ENCODE measurements at places on chromosomes 2 and 18. TPM values are rescaled to one million over a fixed set of nuclear protein-coding genes. Genes with fewer than 3 reads are reported as not detected.

The ALKAL2 gene
- total RNA-seq = 0.18 TPM

The CYP26B1 gene
- total RNA-seq = not detected

The LRP2 gene
- total RNA-seq = 0.17 TPM

The SDC1 gene
- 0.26 TPM for total RNA-seq

The SLC11A1 gene
- 0.05 TPM for total RNA-seq

The SFT2D3 gene
- 6.6 TPM for total RNA-seq

DNA sequence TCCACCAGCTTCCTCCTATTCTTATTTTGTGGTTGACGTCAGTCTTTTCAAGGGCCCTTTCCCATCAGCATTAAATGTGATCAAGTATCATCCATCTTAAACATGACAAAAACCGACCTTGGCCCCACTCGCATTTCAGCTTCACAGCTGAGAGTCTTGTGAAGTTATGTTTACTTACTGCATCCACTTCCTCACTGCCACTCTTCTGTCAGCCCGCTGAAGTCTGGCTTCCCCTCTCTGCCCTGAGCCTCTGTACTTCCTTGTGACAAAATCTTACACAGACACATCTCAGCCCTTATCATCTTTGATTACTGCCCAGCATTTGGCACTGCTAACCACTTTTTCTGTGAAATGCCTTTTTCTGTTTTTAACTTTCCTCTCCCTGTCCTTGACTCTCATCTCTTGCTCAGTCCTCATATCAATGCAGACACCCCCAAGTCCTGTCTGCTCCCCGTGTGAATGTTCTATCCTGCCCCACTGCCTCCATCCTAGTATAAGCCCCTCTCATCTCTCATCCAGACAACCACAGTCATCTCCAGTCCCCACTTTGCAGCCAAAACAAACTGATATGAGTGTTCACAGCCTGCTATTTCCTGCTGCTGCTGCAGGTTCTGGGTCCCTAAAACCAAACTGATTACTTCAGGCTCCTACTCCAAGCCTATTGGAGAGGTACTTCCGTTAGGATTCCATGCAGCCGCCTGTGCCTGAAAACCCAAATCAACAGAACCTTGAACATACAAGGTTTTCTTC is 31.4 kb downstream of the FOSL2 start:
- H3K27ac ChIP-seq = peak overlapping the region; percentile 85
- peaks cover 11% of the 10 kb centered on the region for H3K36me3 ChIP-seq
- no peak for DNase-seq

GRCh38 chr2:69437751-69438154 is 518 bp upstream of the NFU1 start:
- peaks cover 17% of the 10 kb centered on the region for H3K4me1 ChIP-seq
- DNase-seq = no peak
- H3K36me3 ChIP-seq = peaks cover 19% of the 10 kb centered on the region
- peak overlapping the region; percentile 93 for H3K4me3 ChIP-seq
- H3K27me3 ChIP-seq = no peaks in the 10 kb centered on the region

DNA sequence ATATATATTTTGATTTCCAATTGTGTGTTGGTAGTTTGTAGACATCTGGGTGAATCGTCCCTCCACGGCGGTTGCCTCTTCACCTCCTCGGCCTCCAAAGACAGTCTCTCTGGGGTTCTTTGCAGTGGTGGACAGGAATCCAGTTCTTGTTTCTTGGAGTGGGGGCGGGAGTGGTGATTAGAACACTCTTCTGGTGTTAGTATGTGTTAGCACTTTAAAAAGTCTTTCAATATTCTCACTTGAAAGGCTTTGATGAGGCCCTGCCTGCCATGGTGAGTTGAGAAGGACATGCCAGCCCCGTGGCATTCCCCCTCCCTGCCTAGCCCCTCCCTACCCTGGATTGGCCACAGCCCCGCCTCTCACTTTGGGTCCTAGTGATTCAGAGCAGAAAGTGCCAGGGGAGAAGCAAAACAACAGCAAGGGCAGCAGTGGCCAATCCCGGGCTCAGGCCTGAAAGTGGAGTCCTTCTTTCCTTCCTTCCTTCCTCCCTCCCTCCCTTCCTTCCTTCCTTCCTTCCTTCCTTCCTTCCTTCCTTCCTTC is 316.8 kb upstream of the HS6ST1 start:
- H3K36me3 ChIP-seq = no peaks in the 10 kb centered on the region
- DNase-seq = no peak
- peaks cover 35% of the 10 kb centered on the region for H3K27me3 ChIP-seq
- no peak overlapping the region for H3K4me3 ChIP-seq

DNA sequence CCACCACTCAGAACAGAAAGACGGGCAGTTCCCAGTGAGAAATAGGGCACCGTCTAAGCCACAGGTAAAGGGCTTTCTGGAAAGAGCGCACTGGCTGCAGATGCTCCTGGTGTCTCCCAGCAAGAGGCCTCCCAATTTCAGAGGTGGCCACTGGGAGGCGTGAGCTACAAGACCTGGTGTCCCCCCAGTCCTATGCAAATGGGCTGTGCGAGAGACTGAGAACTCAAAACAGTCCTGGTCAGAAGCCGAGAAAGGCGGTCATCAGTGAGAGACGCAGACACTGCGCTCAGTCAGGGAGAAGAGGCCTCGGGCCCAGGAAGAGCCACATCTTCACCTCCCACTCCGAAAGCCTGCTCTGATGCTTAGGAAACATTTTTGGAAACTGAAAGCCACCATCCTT is 179.5 kb downstream of the EIPR1 start:
- H3K36me3 ChIP-seq = peaks cover 4% of the 10 kb centered on the region
- no peak overlapping the region for H3K4me3 ChIP-seq
- peaks cover 3% of the 10 kb centered on the region for H3K4me1 ChIP-seq
- no peak for DNase-seq
- no peak overlapping the region for H3K27ac ChIP-seq

GRCh38 chr2:165868211-165868610 is 74.2 kb upstream of the GALNT3 start:
- H3K4me1 ChIP-seq = peaks cover 7% of the 10 kb centered on the region
- H3K4me3 ChIP-seq = no peak overlapping the region
- DNase-seq = no peak
- H3K36me3 ChIP-seq = peaks cover 12% of the 10 kb centered on the region

DNA sequence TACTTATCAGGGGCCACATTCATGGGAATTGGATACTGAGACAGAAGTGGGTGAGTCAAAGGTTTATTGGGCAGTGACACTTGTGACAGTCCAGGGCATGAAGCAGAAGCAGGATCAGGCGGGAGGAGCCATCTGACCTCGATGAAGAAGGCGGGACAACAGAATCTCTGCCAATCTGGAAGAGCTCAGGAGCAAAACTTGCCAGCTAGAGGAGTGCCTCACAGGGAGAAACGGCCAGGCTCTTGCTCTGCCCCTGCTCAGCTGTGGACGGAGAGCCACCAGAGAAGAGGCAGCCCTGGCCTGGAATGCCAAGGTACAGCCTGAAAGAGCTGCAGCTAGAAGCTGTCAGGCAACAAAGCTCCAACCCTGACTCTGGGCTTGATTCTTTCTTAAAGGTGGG is 16.9 kb downstream of the DAW1 start:
- no peaks in the 10 kb centered on the region for H3K4me1 ChIP-seq
- H3K36me3 ChIP-seq = no peaks in the 10 kb centered on the region
- DNase-seq = no peak
- peaks cover 6% of the 10 kb centered on the region for H3K27me3 ChIP-seq

DNA sequence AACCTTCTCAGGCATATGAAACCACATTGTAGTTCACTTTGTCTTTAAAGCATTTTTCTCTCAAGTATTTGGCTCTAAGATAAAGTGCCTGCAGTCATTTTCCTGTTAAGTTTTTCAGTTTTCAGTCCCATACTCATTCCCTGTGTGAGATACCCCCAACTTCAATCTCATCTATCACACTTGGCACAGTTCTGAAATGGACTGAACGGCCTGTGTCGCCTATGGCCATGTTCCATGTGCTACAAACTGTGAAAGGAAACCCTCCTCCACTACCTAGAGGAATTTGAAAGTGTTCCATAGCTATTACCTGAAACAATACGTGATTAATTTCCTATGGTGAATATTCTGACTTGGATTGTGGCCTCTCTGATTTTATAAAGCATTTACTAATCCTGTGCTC is 319.1 kb downstream of the CTNNA2 start:
- no peaks in the 10 kb centered on the region for H3K36me3 ChIP-seq
- DNase-seq = no peak
- H3K27ac ChIP-seq = no peak overlapping the region
- H3K4me3 ChIP-seq = no peak overlapping the region

GRCh38 chr2:33561872-33562271 is 37.2 kb downstream of the FAM98A start:
- no peak overlapping the region for H3K4me3 ChIP-seq
- no peak for DNase-seq
- H3K27me3 ChIP-seq = no peaks in the 10 kb centered on the region
- H3K4me1 ChIP-seq = no peaks in the 10 kb centered on the region

GRCh38 chr2:195392446-195393336 is 264.3 kb upstream of the SLC39A10 start:
- DNase-seq = no peak
- H3K27me3 ChIP-seq = no peaks in the 10 kb centered on the region
- no peaks in the 10 kb centered on the region for H3K4me1 ChIP-seq
- H3K27ac ChIP-seq = no peak overlapping the region
- no peak overlapping the region for H3K4me3 ChIP-seq
- peaks cover 5% of the 10 kb centered on the region for H3K36me3 ChIP-seq

DNA sequence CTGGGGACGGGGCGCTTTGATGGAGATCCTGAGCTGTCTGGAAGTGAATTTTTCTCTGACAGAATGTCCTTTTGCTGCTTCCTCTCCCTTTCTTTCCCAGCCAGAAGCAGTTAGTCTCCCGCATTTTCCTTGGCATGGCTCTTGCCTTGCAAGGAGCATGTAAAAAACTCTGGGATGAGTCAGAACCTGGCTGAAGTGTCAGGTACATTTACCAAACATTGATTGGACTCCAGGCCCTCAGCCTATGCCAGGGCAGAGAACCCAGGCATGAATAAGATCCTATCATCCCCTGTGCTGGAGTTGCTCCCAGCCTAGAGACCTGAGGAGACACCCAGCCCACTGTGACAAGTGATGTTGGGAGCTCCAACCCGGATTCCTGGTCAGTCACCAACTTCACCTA is 21.6 kb downstream of the STON1 start:
- no peak overlapping the region for H3K27ac ChIP-seq
- no peaks in the 10 kb centered on the region for H3K36me3 ChIP-seq
- no peaks in the 10 kb centered on the region for H3K4me1 ChIP-seq

GRCh38 chr2:63613391-63613901 is 24.7 kb downstream of the MDH1 start:
- no peak for DNase-seq
- H3K4me3 ChIP-seq = no peak overlapping the region
- no peaks in the 10 kb centered on the region for H3K36me3 ChIP-seq
- H3K4me1 ChIP-seq = no peaks in the 10 kb centered on the region
- peaks cover 10% of the 10 kb centered on the region for H3K27me3 ChIP-seq

- H3K27me3 ChIP-seq = no peaks in the 10 kb centered on the region
- H3K27ac ChIP-seq = no peak overlapping the region
- H3K4me1 ChIP-seq = no peaks in the 10 kb centered on the region
- no peak for DNase-seq
- no peak overlapping the region for H3K4me3 ChIP-seq
Measured at GRCh38 chr2:76973610-76974009, 548.6 kb downstream of the LRRTM4 start.

DNA sequence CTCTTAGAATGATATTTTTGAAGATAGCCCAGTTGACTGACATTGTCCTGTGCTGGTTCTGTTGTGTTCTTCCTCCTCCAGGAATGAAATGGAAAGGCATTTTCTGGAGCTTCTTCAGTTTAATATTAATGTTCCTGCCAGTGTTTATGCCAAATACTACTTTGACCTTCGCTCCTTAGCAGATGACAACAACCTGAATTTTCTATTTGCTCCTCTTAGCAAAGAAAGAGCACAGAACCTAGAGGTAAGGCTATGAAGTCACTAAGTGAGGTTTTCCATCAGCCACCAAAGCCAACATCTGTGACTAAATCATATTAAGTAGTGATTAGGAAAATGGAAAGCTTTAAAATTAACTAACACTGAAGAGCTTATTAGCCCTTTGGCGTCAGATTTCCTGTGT is 18.8 kb downstream of the FZD5 start:
- H3K4me1 ChIP-seq = no peaks in the 10 kb centered on the region
- DNase-seq = no peak

GRCh38 chr2:17966798-17967197 is 88.3 kb downstream of the KCNS3 start:
- H3K36me3 ChIP-seq = no peaks in the 10 kb centered on the region
- H3K27ac ChIP-seq = no peak overlapping the region
- DNase-seq = no peak
- no peaks in the 10 kb centered on the region for H3K27me3 ChIP-seq
- H3K4me3 ChIP-seq = no peak overlapping the region
- H3K4me1 ChIP-seq = no peaks in the 10 kb centered on the region

GRCh38 chr2:1766851-1767811 is 22.8 kb upstream of the PXDN start:
- no peak overlapping the region for H3K27ac ChIP-seq
- H3K36me3 ChIP-seq = no peaks in the 10 kb centered on the region
- H3K4me3 ChIP-seq = no peak overlapping the region
- DNase-seq = no peak
- H3K4me1 ChIP-seq = no peaks in the 10 kb centered on the region
- no peaks in the 10 kb centered on the region for H3K27me3 ChIP-seq

GRCh38 chr18:63071701-63072141 is 247.8 kb downstream of the BCL2 start:
- peak overlapping the region; percentile 59 for H3K27ac ChIP-seq
- H3K36me3 ChIP-seq = no peaks in the 10 kb centered on the region
- peaks cover 21% of the 10 kb centered on the region for H3K4me1 ChIP-seq
- peaks cover 12% of the 10 kb centered on the region for H3K27me3 ChIP-seq

- no peaks in the 10 kb centered on the region for H3K27me3 ChIP-seq
- no peak overlapping the region for H3K27ac ChIP-seq
- no peaks in the 10 kb centered on the region for H3K4me1 ChIP-seq
- no peak overlapping the region for H3K4me3 ChIP-seq
- no peaks in the 10 kb centered on the region for H3K36me3 ChIP-seq
Measured at GRCh38 chr2:149765636-149766035, 178.1 kb upstream of the MMADHC start.

DNA sequence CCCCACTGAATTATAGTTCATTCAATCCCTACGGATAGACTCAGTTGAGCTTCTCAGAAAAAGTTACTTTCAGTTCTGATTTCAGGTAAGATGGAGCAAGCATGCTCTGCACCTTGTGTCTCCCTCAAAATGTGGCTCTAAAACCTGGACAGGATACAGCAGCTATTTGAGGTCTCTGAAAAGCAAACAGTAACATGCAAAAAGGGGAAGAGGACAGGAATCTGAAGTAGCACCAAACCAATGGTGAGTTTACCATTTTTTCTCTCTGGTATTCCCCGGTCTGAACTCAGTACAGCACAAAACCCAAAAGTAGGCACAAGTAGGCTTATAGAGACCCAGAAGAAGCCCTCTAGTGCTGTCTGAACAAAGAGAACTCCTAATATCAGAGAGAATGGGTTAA is 34.1 kb downstream of the LANCL1 start:
- peaks cover 9% of the 10 kb centered on the region for H3K36me3 ChIP-seq
- H3K27me3 ChIP-seq = no peaks in the 10 kb centered on the region
- H3K4me1 ChIP-seq = peaks cover 9% of the 10 kb centered on the region
- H3K27ac ChIP-seq = no peak overlapping the region
- H3K4me3 ChIP-seq = no peak overlapping the region

- no peaks in the 10 kb centered on the region for H3K4me1 ChIP-seq
- no peak overlapping the region for H3K4me3 ChIP-seq
- H3K27ac ChIP-seq = no peak overlapping the region
Measured at GRCh38 chr2:240460253-240460711, 24.8 kb downstream of the GPC1 start.

- DNase-seq = no peak
- peaks cover 23% of the 10 kb centered on the region for H3K4me1 ChIP-seq
- H3K27ac ChIP-seq = no peak overlapping the region
- no peak overlapping the region for H3K4me3 ChIP-seq
- H3K36me3 ChIP-seq = no peaks in the 10 kb centered on the region
Measured at GRCh38 chr2:3523551-3524041, 4.3 kb upstream of the ADI1 start.
